ENCODE measurements at places on chromosomes 1 and 21.

GRCh38 chr1:91007092-91007491, 14.7 kb downstream of the ZNF644 start:
- DNase-seq: no peak

DNA sequence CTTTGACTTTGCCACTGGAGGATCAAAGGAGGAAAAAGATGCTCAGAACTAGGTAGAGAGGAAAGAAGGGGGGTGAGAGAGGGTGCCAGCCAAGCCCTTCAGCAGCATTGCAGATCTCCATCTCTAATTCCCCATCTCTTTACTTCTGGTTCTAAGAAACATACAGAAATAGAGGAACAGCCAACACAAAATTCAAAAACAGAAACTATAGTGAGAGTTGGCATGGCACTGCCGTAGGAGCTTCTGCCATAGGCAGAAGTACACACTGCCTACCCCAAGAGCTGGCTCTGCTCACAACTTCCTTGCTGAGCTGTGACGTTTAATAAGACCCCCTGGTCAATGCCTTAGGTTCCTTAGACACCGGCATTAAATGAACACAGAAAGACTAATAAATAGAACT, 26.6 kb upstream of the RPF1 start:
- no peak for DNase-seq

DNA sequence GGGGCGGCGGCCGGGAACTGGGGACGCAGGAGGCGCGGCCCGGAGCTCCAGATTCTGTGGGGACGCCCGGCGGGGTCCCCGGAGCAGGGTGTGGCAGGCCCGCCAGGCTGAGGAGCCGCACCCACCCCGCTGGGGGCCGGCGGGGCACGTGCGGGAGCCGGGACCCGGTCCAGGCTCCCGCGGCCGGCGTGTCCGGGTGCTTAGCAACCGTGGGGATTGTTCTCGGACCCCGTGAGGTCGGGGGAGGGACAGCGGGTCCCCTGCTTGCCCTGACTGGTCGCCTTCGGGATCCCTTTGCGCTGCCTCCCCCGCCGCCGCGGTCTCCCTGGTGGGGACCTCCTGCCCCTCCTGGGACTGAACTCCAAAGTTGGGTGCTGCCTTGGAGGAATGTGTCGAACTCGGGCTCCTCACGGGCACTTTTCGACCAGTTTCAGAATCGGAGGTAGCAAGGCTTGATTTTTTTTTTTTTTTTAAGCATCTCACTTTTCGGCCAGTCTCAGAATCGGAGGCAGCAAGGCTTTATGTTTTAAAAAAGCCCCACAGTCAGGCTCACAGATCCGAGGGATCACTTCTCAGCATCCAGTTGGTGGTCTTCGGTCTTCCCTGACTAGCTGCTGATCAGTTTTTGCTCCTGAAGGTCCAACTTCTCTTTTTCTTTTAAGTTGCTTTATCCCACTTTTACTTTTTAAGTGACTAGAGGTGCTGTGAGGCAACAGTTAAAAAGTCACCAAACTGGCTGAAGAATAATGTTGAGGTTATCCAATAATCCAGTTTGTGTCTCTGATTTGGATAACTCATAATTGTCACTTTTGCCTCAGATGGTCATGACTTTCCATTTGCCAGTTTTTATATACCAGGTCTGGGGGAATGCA, 648 bp downstream of the FAM76A start:
- no peak for DNase-seq

- no peak for DNase-seq
These were observed 9.4 kb upstream of the SLC25A24 start for GRCh38 chr1:108209456-108210108.

GRCh38 chr1:23472351-23473036, 11.5 kb downstream of the ASAP3 start:
- no peak for DNase-seq

DNA sequence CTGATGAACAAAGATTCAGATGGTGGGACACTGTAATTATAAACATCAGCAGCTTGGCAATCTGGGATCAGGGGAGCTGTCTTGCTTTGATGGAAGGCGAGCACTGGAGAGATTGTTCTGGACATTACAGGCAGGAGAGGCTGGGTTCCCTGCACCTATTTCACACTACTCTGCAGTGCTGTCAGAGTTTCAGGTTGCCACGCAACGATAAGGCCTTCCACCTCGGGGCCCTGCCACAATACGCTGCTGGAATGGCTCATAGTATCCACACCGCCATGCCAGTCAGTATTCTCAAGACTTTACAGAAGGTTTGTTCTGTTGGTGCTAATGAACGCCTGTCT, 96.8 kb downstream of the GLIS1 start:
- no peak for DNase-seq

GRCh38 chr21:26246073-26246472, 75.5 kb upstream of the APP start:
- DNase-seq: no peak

DNA sequence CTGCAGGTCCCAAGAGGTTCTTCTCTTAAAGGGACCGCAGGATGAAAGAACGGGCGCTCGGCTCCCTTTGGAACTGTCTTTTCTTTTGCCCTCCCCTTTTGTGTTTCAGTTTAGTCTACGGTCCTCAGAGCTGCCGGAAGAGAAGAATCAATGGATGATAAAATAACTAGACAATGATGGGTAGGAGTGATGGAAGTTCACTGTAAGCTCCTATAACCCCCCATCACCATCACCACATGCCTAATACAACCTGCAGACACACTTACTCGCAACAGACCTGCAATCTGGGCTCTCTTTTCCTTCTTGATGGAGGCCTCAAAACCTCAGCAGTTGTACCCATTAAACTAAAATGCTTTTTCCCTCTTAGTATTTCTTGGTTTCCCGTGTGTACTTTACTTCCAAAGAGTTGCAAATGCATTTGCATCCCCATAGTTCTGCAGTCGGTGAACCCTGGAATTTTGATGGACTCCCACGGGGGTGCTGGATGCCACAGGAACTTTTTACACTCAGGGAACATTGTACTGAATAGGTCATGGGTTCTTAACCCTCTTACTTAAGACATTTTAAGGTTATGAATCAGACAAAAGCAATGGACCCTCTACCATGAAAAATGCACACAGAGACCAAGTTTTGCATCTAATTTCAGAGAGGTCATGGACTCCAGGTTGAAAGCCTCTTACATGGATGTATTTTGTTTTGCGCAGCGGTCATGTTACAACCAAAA, 633 bp upstream of the RFX5 start:
- no peak for DNase-seq

DNA sequence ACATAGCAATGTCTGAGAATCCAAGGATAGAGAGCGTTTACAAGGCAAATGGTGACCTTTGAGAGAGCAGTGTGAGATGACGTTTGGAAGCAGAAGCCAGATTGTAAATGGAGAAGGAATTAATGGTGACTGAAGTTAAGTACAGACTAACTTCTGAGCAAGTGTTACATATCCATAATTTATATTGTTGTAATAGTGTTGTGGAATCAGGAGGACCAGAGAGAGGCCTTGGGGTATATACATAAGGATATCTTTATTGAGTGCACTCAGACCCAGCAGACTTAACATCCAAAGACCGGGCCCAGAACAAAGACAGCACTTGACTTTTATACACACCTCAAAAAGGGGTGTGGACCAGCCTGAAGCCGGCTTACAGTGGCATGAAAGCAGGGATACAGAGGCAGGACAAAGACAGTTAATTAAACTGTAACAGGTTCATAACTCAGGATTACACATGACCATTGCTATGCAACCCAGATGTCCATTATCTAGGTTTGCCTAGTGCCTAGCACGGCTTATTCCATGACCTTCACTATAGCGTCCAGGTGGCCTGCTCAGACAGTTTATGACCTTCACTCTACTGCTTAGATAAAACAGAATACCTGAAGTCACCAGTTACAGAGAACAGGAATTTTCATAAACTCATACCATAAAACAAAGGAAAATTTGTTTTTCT, 2.7 kb upstream of the MGST3 start:
- no peak for DNase-seq

DNA sequence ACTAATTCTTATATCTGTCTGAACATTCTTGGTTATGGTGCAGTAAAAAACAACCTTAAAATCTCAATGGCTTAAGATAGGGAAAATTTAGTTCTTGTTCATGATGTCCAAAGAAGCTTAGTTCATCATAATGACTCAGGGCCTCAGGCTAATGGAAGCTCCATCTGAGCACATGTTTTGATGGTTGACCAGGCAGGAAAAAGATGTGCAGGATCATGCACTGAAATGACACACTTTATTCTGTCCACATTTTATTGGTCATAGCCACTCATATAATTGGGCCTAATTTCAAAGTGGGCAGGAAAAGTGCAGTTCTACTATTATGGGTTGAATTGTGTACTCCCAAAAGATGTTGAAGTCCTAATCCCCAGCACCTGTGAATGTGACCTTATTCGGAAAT, 198.2 kb downstream of the CENPF start:
- no peak for DNase-seq
